Heart right ventricle (tissue), 16 donors: ENCODE measurements at places on chromosomes 13 and 19. TPM values are rescaled to one million over a fixed set of nuclear protein-coding genes. Genes with fewer than 3 reads are reported as not detected.
A peak's percentile ranks its signal among the peaks of the same experiment; 100 is the strongest.

FFAR2 gene
- total RNA-seq: 0.47 TPM

FUT2 gene
- total RNA-seq: not detected

MBD3L2 gene
- not detected for total RNA-seq

STAP2 gene
- 1.9 TPM for total RNA-seq

ATP1A3 gene
- 359 TPM for total RNA-seq

CRB3 gene
- not detected for total RNA-seq

DNA sequence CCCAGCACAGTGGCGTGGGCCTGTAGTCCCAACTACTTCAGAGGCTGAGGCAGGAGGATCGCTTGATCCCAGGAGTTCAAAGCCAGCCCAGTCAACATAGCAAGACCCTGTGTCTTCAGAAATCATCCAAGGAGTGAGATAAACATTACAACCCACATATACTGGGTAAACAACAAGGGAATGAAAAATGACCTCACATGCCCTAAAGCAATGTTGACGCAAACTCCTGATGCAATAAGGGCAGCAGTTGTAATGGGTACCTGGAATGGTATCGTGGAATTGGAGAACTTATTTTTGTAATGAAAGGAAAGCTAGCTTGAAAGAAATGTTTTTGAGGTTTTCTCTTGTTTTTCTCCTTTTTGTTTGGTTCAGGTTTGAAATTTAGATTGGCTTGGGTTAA, 24.5 kb upstream of the LGALS16 start:
- no peak overlapping the region for H3K27ac ChIP-seq
- H3K4me1 ChIP-seq: no peaks in the 10 kb centered on the region
- no peaks in the 10 kb centered on the region for H3K36me3 ChIP-seq
- DNase-seq: no peak
- H3K27me3 ChIP-seq: peaks cover 6% of the 10 kb centered on the region

- H3K27ac ChIP-seq: no peak overlapping the region
- no peaks in the 10 kb centered on the region for H3K4me1 ChIP-seq
- no peaks in the 10 kb centered on the region for H3K36me3 ChIP-seq
- no peaks in the 10 kb centered on the region for H3K27me3 ChIP-seq
- H3K4me3 ChIP-seq: no peak overlapping the region
These were observed 1358.5 kb upstream of the PCDH9 start for GRCh38 chr13:68588623-68589022.

DNA sequence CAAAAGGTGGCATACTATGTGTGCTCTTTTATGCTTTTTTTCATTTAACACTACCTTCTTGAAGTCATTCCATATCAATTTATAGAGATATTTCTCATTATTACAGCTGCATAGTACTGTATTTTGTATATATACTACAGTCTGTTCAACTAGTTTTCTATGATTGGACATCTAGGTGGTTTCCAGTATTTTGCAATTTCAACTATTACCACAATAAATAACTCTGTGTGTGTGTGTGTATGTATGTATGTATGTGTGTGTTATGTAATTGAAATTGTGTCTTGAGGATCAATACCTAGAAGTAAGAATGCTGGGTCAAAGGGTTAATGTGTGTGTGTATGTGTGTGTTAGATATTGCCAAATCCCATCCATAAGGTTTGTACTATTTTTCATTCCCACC, 7.0 kb downstream of the LPAR6 start:
- H3K27ac ChIP-seq: no peak overlapping the region
- no peak for DNase-seq
- H3K36me3 ChIP-seq: no peaks in the 10 kb centered on the region

- no peaks in the 10 kb centered on the region for H3K36me3 ChIP-seq
- H3K4me1 ChIP-seq: peaks cover 39% of the 10 kb centered on the region
- H3K4me3 ChIP-seq: no peak overlapping the region
- peak overlapping the region; percentile 99 for H3K27ac ChIP-seq
These were observed 63.5 kb downstream of the MYO9B start for GRCh38 chr19:17138937-17139598.

- H3K27me3 ChIP-seq: peaks cover 5% of the 10 kb centered on the region
- peaks cover 35% of the 10 kb centered on the region for H3K36me3 ChIP-seq
- H3K27ac ChIP-seq: no peak overlapping the region
- H3K4me3 ChIP-seq: no peak overlapping the region
These were observed 6.3 kb upstream of the BEST2 start for GRCh38 chr19:12745166-12745897.

DNA sequence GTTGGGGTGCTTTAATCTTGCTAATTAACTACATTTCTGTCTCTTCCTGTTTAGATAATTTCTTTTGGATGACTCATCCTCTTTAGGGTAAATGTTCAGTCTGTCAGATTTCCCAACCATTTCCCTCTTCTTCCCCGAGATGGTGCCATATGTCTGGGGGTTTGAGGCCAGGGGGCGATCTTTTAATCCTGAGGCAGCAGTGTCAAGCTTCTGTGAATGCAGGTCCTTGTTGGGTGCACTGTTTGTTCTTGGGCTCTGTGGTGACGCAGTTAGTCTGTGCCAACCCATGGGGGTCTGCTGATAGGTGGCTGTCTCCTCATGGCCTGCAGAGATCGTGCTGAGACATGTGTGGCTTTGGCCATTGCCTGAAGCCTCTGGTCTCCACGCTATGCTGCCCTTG, 420.4 kb downstream of the NDFIP2 start:
- no peaks in the 10 kb centered on the region for H3K36me3 ChIP-seq
- H3K4me3 ChIP-seq: no peak overlapping the region
- DNase-seq: no peak
- no peaks in the 10 kb centered on the region for H3K4me1 ChIP-seq
- no peaks in the 10 kb centered on the region for H3K27me3 ChIP-seq
- no peak overlapping the region for H3K27ac ChIP-seq

DNA sequence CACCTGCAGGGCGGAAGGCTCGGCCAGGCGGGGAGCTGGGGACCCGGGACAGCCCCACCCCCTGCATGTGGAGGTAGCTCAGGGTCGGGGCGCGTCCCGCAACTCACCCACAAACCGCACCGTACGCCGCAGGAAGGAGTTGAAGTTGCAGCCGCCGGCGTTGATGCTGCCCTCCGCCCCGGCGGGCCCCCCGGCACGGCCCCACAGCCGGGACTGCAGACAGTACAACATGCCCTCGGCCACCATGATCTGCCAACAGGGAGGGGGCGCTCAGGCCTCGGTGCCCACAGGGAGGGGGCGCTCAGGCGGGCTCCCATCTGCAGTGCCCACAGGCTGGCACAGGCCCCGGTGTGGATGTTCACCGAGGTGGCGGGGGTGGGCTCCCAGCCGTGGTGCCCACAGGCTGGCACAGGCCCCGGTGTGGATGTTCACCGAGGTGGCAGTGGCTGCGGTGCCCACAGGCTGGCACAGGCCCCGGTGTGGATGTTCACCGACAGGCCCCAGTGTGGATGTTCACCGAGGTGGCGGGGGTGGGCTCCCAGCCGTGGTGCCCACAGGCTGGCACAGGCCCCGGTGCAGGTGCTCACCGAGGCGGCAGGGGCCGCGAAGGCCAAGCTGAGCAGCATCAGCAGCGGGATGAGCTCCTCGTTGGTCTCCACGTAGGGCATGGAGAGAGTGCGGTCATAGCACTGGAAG, 6.5 kb downstream of the PLPPR3 start:
- no peaks in the 10 kb centered on the region for H3K4me1 ChIP-seq
- no peak overlapping the region for H3K27ac ChIP-seq
- no peak overlapping the region for H3K4me3 ChIP-seq
- peaks cover 20% of the 10 kb centered on the region for H3K36me3 ChIP-seq
- DNase-seq: no peak

- H3K27ac ChIP-seq: no peak within 1 kb of the TSS
- peaks cover 22% of the 10 kb centered on the region for H3K4me1 ChIP-seq
- no peaks in the 10 kb centered on the region for H3K36me3 ChIP-seq
- H3K27me3 ChIP-seq: peaks cover 56% of the 10 kb centered on the region
- peak within 1 kb of the TSS; percentile 22 for H3K4me3 ChIP-seq
These were observed at the start of gene NTF4 for GRCh38 chr19:49064768-49065611. Gene NTF4, minus strand, starts transcription at chr19:49064818. Its CDS starts 2,821 bp downstream, at chr19:49061997.

GRCh38 chr19:39996218-39996810, 546 bp upstream of the ZNF546 start:
- no peak for DNase-seq
- no peaks in the 10 kb centered on the region for H3K27me3 ChIP-seq
- peak overlapping the region; percentile 77 for H3K4me3 ChIP-seq
- H3K36me3 ChIP-seq: peaks cover 30% of the 10 kb centered on the region

DNA sequence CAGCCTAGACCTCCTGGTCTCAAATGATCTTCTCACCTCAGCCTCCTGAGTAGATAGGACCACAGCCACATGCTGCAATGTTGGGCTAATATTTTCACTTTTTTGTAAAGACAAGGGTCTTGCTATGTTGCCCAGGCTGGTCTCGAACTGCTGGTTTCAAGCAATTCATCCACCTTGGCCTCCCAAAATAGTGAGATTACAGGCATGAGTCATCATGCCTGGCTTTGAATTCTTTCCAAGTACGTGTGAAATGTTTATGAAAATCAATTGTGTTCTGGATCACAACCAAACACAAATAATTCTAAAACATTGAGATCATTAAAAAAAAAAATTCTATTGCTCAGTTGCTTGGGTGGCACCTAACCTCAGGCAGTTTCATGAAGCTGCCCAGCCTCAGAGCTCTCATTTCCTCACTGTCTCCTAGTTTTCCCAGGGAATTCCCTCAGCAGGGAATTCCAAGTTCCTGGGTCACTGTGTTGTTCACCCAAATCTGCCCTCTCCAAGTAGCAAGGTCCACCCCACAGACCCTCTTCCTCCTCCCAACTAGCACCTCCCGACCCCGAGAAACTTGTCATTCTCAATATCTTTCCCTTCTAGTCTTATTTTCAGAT, 44.8 kb downstream of the ING1 start:
- H3K4me1 ChIP-seq: no peaks in the 10 kb centered on the region
- no peaks in the 10 kb centered on the region for H3K36me3 ChIP-seq
- no peak for DNase-seq
- H3K27ac ChIP-seq: no peak overlapping the region
- H3K27me3 ChIP-seq: no peaks in the 10 kb centered on the region
- no peak overlapping the region for H3K4me3 ChIP-seq

DNA sequence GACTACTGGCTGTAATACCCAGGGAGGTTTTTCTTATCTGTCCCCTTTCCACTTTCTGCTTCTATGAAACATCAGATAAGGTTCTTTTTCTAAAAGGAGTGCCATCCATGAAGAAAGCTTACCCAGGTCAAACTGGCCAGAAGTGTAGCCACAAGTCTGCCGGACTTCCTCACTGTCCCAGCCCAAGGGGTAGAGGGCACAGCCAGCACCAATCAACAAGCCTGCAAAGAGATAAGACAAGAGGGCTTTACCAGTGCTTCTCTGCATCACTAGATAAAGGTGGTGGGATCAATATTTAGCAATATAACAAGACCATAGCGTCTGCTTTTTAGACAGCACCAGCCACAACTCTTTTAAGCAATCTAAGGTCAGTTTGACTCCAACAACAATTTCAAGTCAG, 224.7 kb downstream of the LHFPL6 start:
- H3K36me3 ChIP-seq: no peaks in the 10 kb centered on the region
- H3K27me3 ChIP-seq: no peaks in the 10 kb centered on the region
- no peaks in the 10 kb centered on the region for H3K4me1 ChIP-seq
